Stimulated activated CD4-positive, alpha-beta T cell treated with anti-CD3 and anti-CD28 coated beads, TNF-alpha, amount 100 ng/mL, for 1 hour (primary cell): ENCODE measurements at places on chromosomes 4 and X.

GRCh38 chrX:10146346-10146745 lies 10.4 kb upstream of the CLCN4 start:
- DNase-seq: no peak

GRCh38 chr4:37682701-37683401 lies 3.3 kb downstream of the RELL1 start:
- no peak for DNase-seq

DNA sequence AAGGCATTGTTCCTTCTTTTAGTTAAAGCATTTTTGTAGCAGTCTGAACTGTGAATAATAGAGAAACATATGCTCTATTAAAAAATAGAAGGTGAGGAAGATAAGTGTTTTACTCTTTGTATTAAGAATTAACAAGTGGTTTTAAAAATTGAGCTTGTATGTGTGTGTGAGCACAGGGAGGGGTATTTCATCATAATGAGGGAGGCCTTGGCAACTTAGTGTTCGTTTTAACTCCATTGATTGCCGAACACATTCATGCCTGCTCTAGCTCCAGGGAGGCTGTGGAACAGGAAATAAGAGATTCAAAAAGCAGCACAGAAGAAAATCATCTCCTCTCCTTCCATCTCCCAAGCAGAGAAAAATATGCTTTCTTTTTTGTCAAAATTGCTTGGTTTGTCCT lies 14.8 kb downstream of the SHROOM3 start:
- DNase-seq: no peak

DNA sequence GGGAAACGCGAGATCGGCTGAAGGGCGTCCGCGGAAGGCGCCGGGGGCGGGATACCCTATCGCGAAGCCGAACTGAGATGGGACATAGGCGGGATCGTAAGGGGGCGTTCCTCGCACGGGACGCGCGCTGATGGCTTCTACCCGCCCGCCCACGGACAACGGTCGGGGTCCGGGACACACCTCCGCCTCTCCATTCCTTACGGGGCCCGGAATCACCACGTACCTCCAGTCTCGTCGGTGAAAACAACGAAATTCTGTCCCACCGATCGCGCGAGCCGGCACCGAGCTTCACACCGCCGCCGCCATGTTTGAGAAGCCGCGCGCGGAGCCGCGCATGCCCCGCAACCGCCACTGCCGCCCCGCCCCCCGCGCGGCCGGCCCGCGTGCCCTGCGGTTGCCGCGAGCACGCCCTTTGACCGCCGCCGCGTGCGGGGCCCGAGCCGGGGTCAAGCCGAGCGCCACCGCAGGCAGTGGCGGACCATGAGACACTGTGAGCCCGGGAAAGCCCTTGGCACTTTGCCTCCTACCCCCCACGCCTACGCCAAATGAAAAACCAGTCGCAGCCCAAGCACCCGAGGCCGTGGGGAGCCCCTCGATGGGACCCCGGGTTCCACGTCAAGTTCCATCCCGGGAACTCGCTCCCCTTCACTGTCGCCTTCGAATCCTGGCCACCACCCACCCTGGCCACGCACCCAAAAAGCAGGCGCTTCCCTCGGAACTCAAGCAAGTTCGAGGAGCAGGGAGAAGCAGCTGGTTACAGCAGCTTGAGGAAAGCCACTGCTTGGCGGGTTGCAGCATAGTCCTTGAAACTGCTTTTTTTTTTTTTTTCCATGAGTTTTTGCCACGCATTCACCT lies at the start of gene SCML2:
TSS of gene SCML2 (minus strand) at position 320 of the 855 bp plus-strand sequence. CDS start 20,617 bp downstream, outside the sequence.
- DNase-seq: peak; percentile 29

DNA sequence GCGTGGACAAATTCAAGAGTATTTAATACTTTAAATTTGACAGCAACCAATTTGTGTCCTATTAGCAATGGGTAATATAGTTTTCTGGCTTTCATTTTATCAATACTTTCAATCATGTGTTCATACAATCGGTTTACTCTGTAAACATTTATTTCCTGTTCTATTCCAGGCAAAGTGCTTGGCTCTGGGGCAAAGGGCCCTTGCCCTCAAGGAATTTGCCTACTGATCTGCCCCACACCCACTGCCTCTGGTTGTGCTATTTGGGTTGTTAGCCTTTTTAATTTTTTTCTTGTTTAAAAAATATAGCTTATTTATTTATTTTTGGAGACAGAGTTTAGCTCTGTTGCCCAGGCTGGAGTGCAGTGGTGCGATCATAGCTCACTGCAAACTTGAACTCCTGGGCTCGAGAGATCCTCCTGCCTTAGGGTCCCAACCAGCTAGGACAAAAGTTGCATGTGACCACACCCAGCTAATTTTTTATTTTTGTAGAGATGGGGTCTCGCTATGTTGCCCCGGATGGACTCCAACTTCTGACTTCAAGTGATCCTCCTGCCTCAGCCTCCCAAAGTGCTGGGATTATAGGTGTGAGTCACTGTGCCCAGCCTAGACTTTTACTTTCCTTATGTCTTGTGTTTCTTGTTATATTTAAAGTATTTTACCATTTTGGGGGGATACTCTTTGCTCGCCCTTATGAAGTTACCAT lies 30.7 kb upstream of the CBR4 start:
- DNase-seq: no peak

- DNase-seq: no peak
Observed at GRCh38 chr4:148108766-148109165, 333.4 kb downstream of the NR3C2 start.

- DNase-seq: no peak
Observed at GRCh38 chrX:154436983-154437752, at the start of gene GDI1. GDI1 (plus strand) TSS chrX:154437154; CDS start chrX:154437255, 101 bp downstream.

GRCh38 chr4:24559889-24560288 lies 24.5 kb downstream of the DHX15 start:
- no peak for DNase-seq

- DNase-seq: no peak
Observed at GRCh38 chrX:14712096-14712495, 160.8 kb downstream of the FANCB start.

DNA sequence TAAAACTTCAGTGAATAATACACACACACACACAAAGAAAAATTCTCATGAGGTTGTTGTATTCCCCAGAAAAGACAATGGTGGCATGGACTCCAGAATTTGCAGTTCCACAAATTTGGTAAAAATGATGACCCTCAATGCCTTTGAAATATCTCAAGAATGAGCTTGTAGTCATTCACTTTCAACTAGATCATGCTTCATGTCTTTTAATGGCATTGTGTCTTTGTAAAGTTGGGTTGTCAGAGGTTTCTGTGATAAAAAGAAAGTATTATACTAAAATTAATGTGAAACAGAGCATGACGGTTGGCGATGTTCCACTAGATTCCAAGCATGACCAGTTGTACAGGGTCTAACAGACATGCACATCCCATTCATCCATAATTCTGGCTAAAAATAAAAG lies 685.0 kb upstream of the FRG1 start:
- no peak for DNase-seq

DNA sequence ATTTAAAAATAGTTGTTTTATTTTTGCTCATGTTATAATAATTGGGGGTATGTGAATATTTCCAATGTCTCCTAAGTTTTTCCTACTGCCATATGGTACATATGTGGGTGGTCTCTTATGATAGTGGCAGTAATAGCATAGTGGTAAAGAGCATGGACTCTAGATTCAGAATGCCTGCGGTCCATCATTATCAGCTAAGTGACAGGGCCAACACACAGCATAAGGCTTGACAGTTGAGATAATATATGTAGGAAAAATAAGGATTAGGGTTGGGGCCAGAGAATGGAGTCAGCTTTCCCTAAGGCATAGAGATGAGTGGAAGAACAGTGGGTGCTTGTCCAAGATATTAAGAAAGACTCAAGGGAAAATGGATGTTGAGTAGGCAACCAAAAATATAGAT lies 2707.5 kb downstream of the PCDH7 start:
- no peak for DNase-seq

GRCh38 chrX:36609616-36610585 lies 398.3 kb upstream of the FAM47C start:
- no peak for DNase-seq

- DNase-seq: no peak
Observed at GRCh38 chr4:7704091-7704490, 235.6 kb downstream of the AFAP1 start.

DNA sequence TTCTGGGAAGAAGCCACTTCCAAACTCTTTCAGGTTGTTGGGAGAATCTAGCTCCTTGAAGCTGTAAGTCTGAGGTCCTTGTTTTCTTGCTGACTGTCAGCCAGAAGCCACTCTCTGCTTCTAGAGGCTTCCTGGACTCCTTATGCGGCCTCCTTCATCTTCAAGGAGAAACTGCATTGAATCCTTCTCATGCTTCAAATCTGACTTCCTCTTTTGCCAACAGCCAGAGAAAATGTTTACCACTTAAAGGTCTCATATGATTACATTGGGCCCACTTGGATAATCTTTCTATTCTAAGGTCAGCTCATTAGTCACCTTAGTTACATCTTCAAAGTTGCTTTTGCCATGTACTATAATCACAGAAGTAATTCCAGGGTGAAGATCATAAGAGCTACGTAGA lies 327.0 kb downstream of the HNRNPD start:
- no peak for DNase-seq

GRCh38 chrX:118974908-118975671 lies 672 bp downstream of the LONRF3 start:
- DNase-seq: peak; percentile 22

GRCh38 chr4:16075975-16076757 lies 7.7 kb downstream of the PROM1 start:
- no peak for DNase-seq

DNA sequence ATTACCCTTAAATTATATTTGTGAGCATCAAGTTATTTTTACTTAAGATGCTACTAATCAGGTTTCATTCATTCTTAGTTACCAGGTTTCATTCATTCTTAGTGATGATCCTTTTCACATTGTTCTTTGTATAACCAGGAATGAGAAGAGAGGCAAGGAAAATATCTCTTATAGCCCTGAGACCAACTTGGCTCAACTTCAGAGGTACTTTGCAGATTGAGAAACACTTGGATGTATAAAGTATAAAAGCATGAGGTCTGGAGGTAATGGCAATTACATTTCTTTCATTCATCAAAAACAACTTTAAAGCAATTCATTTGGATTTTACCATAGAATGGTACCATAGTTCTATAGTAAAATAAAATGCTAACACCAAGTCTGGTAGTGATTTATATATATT lies 231.0 kb downstream of the PRDM5 start:
- DNase-seq: no peak

DNA sequence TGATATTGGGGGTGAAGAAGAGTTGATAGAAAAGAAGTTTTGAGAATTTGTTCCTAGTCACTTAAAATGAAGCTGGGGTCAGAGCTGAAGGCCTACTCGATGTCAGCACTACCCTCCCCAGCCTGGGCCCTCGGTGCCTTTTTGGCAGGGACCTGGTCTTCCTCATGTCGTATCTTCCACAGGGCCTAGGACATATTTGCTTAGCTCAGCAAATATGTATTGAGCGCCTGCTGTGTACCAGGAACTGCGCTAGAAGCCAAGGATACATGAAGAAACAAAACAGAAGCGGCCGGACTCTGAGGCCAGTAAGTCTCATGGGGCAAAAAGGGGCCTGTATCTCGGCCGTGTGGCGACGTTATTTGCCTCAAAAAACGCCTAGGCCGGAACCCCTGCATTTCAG lies 44.3 kb downstream of the DCTD start:
- no peak for DNase-seq

DNA sequence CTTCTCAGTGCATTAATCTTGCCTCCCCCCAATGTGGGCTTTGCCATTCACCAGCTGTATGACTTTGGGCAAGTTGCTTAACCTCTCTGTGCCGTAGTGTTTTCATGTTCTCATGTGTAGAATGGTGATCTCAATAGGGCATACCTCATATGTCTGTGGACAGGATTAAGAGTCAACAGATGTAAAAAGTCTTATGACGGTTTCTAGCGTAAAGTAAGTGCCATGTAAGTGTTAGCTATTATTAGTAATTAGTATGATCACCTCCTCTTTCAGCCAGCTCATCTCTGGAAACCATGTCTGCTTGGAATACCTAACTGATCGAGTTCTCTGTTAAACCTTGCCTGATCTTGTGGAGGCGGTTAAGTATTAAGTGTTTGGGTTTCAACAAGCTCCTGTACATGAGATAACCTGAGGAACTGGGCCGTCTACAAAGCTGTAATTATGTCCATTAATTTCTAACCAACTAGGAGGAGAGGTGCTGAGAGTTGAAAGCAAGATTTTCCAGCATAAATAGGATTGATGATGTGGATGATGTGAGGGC lies 66.3 kb downstream of the TSC22D3 start:
- no peak for DNase-seq

DNA sequence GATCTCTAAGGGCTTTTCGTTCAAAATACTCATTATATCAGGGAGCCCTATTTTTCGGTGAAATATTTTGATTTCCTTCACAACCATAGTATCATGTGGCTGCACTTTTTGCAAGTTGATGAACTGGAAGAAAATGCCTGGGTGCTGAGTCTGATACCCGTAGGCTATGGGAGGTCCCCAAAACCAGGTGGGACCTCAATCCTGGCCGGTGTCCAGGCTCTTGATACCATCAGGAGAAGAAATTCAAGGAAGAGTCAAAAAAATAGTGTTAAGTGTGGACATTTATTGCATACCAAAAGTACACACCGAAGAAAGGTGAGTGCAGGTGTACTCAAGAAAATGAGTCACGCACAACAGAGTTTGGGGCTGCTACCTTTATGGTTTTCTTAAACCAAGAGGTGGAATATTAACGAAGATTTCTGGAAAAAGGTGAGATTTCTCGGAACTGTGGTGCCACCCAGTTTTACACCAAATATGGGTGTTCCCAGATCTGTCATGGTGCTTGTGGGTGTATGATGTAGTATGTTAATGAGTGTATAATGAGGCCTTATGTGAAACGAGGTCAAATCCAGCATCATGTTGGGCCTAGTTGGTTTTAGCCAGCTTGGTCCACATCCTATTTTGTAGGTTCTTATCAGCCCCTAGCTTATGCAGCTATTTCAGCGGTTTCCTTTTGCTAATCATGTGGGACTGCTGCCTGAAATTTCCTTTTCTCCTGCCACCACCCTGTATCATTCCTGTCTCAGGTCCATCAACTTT lies 29.9 kb downstream of the VCX2 start:
- no peak for DNase-seq

DNA sequence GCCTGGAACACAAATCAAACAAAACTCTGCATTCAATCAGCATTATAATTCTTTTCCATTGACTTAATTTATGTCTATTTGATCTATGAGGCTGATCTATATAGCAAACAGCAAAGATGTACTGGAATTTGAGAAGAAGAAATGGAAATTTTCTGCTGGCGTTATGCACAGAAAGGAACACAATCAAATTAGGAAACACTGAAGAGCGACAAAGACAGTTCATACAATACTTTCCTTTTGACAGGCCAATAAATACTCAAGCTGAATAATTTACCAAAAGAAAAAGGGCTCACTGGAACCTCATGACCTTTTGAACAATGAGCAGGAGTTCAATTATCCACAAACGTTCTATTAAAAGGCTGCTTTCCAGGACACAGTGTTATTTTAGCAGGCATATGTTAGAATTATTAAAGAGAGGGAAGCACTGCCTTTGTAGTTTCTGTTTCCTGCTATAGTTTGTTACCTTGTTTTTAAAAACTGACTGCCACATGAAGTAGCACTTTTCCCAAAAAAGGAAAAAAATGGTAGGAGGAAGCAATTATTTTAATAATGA lies 8.1 kb downstream of the PDHA2 start:
- no peak for DNase-seq

GRCh38 chrX:110363244-110363643 lies 4.6 kb downstream of the RTL9 start:
- DNase-seq: no peak
